ENCODE measurements at places on chromosomes 2 and 18.
A peak's percentile ranks its signal among the peaks of the same experiment; 100 is the strongest.

GRCh38 chr2:122179492-122180165 lies 424.2 kb downstream of the TSN start:
- DNase-seq: no peak

GRCh38 chr2:62181843-62182242 lies 14.1 kb upstream of the B3GNT2 start:
- DNase-seq: no peak

DNA sequence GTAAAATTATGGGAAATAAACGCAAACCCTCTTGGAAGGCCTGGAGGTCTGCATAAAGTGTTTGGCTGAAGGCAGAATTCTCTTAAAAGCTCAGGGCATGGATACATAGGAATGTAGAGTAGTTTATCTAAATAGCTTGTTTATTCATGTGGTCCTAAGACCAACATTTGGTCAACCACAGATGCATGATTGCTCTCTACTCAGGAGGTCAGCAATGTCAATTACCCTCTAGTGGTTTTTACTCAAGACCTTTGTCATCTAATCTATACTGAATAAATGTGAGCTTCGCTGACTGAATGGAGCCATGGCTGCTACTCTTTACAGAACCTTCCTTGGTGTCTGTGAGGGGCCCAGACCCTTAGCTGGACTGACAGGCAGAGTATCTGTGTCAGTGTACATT lies 139.8 kb downstream of the ATL2 start:
- no peak for DNase-seq

- no peak for DNase-seq
These were observed 155.7 kb downstream of the DYM start for GRCh38 chr18:49304751-49305150.

DNA sequence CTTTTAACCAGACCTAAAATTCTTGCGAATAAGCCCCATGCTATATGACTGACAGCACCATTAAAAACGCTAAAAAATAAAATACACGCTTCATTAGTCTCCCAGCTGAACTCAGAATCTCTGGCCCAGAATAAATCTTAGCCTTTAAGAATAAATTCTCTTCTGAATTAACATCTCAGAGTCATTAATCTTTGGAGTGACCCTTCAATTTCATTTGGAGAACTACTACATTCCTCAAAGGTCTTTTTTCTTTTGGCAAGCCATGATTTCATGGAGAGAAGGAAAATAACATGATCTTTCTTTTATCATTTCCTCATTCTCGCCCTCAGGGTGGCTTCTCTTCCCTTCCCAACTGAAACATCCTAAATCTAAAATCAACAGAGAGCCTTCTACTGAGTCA lies 259.0 kb downstream of the AFF3 start:
- DNase-seq: no peak

DNA sequence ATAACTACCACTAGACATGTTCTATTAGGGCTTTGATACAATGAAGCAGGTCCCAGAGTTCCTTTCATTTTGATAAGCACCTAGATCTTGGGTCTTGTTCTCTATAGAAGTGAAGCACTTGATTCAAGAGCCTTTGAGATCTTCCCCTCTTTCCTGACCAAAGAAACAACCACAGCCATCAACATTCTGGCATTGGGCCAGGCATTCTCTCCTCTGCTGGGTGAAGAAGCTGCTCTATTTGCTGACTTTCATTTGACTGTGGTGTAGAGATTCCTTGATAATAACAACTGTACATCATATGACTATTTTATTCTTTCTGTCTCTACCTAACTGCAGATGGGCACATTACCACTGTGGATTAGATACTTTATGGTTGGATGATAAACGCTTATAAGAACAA lies 96.6 kb upstream of the LYPD1 start:
- no peak for DNase-seq

DNA sequence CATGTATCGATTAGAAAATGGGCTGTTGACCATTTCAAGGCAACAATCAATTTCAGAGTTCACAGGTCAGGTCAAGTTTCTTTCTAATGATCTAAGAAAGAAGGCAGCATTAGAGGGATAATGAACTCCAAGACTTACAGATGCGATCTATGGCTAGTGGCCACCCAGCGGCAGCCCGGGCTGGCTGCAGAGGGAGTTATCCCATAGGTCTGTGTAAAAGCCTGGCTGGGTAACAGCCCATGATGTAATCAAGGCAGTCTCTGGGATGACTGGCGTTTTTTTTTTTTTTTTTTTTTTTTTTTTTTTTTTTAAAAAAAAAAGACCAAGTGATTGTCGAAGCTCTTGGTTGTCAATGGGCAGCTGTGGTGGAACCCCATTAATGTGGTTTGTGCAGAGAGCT lies 171.1 kb upstream of the SKOR2 start:
- no peak for DNase-seq

- no peak for DNase-seq
These were observed 99.5 kb upstream of the AGAP1 start for GRCh38 chr2:235394278-235394828.

- peak; percentile 40 for DNase-seq
These were observed 160.4 kb upstream of the TMEM200C start for GRCh38 chr18:6055711-6056110.

DNA sequence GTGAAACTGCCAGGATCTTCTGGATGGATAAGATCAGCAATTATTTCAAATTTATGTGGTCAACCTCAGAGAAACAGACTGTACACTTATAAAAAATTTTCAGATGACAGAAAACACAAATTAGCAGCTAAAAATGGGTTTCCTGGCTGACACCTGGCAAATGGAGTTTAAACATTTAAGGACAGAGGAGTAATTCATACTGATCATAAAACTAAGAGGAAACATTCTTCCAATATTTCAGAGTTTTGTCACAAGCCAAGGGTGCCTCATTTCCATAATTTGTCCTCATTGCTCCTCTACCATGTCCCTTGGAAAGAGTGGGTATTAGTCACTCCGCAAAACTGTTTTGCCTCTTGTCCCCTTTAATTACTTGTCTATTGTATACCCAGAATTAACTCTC lies 70.2 kb downstream of the TMEFF2 start:
- DNase-seq: no peak

- no peak for DNase-seq
These were observed 15.2 kb upstream of the CCDC74B start for GRCh38 chr2:130160131-130160530.

DNA sequence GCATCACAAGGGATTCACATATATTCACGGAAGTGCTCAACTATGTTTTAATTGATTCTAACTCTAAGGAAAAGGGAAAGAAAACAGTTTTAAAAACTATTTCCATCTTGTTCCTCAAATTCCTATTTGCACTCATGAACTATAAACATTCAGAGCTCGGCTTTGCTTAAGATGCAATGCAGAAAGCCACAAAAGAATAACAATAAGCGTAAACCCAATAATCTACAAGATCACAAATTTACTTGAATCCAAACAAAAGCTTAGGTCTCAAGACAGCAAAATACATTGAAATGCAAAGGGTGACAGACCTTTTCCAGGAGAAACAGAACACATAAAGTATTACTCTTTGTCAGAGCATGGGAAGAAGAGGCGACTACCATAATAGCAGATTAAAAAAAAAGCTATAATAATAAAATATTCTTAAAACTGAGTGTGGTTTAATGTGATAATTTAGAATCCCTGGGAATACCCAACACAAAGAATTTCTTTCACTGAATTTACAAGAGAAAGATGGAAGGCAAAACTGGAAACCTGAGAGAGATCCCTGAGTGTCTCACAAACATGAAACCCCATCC lies 1094.9 kb downstream of the LRP1B start:
- no peak for DNase-seq

GRCh38 chr18:25853691-25854433 lies 236.6 kb downstream of the SS18 start:
- no peak for DNase-seq

GRCh38 chr2:181971032-181971431 lies 14.6 kb upstream of the PPP1R1C start:
- DNase-seq: no peak

DNA sequence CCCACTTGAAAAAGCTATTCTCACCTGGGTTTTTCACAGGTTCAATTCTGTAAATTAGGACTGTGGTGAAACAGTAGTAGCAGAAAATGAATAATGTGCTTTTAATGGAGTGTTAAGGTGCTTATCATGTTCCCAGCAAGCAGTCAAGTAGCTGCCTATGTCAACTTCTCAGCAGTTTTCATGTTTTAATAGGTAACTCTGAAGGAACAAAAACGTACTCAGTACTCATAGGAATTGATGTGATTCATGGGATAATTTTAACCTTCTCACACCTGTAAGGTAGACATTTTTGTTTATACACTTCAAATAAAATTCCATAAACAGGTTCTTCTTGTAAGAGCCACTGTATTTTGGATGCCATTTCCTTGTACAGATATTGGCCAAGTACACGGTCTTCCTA lies 801.6 kb downstream of the MBD2 start:
- DNase-seq: no peak

GRCh38 chr18:42414756-42415454 lies 459.9 kb downstream of the PIK3C3 start:
- DNase-seq: no peak

- no peak for DNase-seq
These were observed 241.2 kb upstream of the TANK start for GRCh38 chr2:160918906-160919503.

- DNase-seq: peak; percentile 28
These were observed 79.9 kb upstream of the OTOS start for GRCh38 chr2:240220371-240220770.

DNA sequence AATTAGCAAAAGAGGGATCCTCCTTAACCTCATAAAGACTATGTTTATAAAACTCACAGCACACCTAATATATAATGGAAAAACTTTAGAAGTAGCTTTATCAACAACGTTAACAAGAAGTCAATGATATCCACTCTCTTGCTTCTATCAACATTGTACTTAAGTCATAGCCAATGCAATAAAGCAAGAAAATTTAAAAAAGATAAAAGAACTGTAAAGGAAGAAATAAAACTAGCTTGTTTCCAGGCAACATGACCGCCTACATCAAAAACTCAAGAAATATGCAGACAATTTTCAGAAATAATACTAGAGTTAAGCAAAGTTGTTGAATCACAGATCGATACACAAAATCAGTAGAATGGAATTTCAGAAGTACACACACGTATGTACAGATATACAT lies 375.5 kb upstream of the SPRED2 start:
- no peak for DNase-seq

GRCh38 chr2:160910681-160911080 lies 249.5 kb upstream of the TANK start:
- peak; percentile 52 for DNase-seq

- DNase-seq: no peak
These were observed 293.1 kb upstream of the KLHL29 start for GRCh38 chr2:23091900-23092299.

- no peak for DNase-seq
These were observed 309.8 kb upstream of the SETBP1 start for GRCh38 chr18:44370861-44371260.

GRCh38 chr2:107986278-107987217 lies at the start of gene SLC5A7:
Gene SLC5A7 (plus strand): TSS chr2:107986524. CDS start chr2:107988156, 1,632 bp downstream.
- no peak for DNase-seq
